ENCODE measurements at places on chromosomes 1 and 21.

DNA sequence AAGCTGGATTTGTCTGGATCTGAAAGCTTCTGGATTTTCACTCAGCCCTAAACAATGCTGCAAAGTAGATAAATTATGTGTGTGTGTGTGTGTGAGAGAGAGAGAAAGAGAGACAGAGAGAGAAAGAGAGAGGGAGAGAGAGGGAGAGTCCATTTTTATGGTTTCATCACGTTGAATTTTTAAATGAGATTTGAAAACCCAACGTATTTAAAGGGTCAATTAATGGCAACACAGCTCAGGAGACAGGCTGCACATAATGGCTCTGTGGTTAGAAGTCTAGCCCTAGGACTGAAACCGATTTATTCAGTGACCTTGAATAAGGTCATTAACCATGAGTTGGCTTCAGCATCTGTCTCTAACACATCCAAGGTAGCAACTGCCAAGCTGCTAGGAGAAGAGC lies 35.3 kb upstream of the FMN2 start:
- no peak for DNase-seq

DNA sequence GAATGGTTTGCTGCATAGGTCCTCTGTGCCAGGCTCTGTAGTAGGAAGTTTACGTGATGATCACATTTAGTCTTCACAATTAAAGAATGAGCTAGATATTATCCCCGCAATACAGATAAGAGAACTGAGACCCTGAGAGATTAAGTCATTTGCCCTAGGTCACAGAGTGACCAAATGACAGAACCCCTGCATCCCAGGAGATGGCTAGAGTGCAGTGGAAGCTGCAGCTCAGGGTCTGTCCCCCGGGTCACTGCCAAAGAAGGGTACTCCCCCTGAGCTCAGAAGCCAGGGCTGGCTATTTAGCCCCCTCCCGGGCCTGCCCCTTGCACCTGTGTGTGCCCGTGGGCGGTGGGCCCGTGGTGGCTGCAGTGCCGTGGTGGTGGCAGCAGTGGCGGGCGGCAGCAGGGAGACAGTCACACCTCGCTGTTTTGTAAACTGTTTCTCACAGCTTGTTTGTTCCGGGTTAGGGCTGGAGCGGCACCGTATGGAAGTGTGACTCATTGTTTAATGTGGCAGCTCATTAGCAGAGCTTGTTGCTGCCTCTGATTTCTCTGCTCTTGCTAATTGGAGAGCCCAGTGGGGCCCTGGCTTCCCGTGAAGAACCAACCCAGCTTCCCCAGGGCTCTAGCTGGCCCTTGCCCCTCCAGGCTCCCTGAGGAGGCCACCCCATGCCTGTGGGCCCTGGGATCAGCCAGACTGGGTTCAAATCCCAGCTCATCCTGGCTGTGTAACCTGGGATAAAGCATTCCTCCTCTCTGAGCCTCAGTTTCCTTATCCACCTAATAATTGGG lies 19.3 kb upstream of the FOXO6 start:
- no peak for DNase-seq

DNA sequence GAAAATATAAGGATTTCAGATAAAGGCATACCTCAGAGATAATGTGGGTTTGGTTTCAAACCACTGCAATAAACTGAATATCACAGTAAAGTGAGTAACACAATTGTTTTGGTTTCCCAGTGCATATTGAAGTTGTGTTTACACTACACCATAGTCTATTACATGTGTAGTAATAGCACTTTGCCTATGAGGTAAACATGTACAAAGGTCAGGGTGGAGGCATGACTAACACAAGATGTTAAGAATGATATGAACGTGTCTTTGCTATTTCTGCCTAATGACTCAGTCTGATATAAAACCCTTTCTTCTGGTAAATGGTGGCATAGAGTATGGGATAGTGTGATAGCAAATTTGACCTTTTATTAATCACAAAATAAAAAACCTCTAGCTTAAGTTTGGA lies 621.5 kb upstream of the ADGRL2 start:
- no peak for DNase-seq

DNA sequence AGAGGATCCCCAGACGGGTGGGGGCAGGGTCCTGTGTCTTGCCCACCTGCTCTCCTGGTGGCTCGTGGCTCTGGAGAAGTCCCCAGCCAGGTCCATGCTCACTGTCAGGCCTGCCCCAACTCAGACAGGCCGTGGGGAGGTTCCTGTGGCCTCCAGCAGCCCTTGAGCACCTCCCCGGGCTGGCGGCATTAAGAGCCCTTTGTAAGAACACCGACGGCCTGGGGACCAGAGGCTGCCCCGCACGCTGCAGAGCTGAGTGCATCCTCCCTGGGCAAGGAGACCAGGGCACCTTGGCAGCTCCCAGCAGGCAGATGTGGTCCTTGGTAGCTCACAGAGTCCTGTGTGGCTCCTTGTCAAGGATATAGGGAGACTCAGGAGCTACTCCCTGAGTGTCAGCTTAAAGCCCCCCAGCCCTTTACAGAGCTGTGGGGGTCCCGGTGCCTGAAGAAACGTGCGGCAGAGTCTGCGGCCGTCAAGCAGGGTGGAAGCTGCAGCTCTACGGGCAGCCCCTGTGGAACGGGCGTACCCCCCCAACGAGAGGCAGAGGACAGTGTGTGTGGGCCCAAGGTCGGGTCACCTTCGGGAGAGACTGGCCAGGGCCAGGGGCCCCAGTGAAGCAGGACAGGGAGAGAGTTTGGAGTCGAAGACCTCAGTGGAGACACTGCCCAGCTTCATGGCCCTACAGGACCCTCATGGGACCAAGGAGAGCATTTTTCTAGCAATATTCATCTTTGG lies 118.6 kb downstream of the PRDM16 start:
- DNase-seq, result no peak

DNA sequence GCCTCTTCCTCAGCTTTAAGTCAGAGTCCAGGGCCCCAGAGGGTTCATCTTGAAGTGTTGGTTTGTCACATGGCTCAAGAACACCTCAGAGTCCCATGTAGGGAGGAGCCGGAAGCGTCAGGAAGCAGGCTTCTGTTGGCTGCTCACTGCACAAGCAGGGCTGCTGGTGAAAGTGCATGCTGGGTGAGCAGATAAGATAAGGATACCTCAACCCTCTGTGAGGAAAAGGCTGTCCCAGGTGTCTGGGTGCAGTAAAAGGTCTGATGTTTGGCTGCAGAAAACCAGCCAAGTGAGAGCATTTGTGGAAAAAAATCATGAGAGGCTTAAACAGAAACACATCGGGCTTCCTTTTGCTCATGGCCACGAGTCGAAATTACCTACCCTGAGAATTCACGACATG lies 6.2 kb upstream of the TEX35 start:
- DNase-seq, result no peak

DNA sequence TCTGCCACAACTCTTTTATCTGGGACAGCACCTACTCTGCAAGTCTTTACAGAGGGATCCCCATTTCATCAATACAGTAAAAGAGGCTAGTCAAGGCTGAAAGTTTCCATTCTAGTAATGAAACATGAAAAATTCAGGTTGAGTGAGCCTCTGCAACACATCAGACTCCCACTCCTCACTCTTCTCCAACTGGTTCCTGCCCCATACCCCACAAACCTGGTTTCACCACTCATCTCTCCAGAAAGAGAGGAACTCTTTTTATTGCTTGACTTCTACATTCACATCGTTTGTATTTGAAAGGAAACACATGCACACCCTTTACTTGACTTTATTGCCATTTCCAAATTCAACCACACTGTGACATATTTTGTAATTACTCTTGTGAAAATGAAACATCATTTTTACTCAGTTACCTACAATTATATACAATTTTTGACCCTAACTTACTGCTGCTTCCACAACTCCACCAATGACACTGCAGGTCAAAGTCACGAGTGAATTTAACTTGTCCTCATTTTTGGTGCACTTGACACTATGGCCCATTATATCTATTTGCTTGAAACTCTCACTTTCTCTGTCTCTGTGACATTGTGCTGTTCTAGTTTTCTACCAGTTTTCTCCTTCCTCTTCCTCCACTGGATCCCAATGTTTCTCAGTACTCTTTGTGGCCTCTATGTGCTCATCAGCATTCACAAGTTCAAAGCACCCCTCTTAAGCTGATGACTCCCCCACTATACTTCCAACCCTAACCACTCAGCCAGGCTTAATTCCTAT lies 8.0 kb downstream of the STX6 start:
- DNase-seq, result no peak

- DNase-seq, result no peak
Observed at GRCh38 chr1:22258698-22259097, 115.8 kb upstream of the WNT4 start.

- DNase-seq, result no peak
Observed at GRCh38 chr1:225318706-225319575, 108.9 kb downstream of the LBR start.

GRCh38 chr1:3821447-3821846 lies 25.1 kb upstream of the LRRC47 start:
- DNase-seq, result no peak

DNA sequence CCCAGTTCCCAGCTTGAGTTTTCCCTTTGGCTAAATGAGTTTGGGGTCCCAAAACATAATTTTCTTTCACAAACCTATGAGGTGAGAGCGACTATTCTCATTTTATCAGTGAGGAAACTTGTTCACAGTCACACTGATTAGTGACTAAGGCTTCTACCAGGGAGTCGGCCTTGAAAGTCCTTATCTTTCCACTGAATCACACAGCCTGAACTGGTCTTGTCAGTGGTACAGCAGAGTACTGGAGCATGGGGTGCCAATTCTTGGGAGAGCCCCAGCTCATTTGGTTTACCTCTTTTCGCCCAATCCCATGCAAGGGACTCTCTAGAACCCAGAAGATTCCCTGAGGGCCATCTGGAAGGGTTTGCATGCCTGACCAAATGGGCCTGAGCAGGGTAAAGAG lies 16.9 kb downstream of the HSD3B2 start:
- DNase-seq, result no peak

DNA sequence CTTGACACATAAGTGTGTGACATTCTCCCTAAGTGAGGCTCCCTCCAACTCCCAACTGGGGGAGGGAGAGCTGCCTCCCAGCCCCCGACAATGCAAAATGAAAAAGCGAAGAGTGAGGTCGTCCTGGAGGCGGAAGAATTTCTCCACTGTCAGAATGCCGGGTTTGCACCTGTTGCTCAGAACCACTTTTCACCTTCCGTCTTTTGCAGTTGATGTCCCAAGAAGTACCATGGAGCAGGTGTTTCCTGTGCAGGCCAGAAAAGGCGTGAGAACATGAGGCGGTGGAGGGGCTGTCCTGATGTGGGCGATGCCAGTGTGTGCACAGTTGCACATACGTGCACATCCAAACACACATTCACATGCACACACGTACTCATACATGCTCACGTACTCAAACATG lies 158.6 kb upstream of the AJAP1 start:
- DNase-seq, result no peak

GRCh38 chr1:7786795-7787194 lies 2.7 kb downstream of the PER3 start:
- DNase-seq, result no peak

- no peak for DNase-seq
Observed at GRCh38 chr1:178796013-178796412, 71.0 kb downstream of the RALGPS2 start.

GRCh38 chr1:211606332-211606913 lies 27.5 kb upstream of the SLC30A1 start:
- no peak for DNase-seq

- no peak for DNase-seq
Observed at GRCh38 chr1:10989095-10989494, 23.4 kb upstream of the TARDBP start.

GRCh38 chr1:236794585-236795034 lies 482 bp upstream of the MTR start:
- no peak for DNase-seq

GRCh38 chr1:83573776-83574175 lies 425.2 kb downstream of the TTLL7 start:
- DNase-seq, result no peak

DNA sequence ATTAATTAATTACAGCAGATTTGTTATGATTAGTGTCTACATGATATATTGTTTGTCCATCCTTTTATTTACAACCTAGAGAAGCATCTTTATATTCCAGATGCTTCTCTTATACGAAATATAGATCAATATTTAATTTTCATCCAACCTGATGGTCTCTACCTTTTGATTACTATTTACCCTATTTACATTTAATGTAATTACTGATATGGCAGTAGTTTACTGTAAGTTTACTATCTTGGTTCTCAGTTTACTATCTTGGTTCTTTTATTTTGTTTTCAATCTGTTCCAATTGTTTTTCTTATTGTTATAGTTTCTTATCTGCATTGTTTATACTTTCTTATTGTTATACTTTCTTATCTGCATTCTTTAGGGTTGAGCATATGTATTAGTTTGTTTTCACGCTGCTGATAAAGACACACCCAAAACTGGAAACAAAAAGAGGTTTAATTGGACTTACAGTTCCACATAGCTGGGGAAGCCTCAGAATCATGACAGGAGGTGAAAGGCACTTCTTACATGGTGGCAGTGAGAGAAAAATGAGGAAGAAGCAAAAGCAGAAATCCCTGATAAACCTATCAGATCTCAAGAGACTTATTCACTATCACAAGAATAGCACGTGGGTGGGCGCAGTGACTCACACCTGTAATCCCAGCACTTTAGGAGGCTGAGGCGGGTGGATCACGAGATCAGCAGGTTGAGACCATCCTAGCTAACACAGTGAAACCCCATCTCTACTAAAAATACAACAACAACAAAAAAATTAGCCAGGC lies 28.9 kb downstream of the FAF1 start:
- DNase-seq, result no peak

DNA sequence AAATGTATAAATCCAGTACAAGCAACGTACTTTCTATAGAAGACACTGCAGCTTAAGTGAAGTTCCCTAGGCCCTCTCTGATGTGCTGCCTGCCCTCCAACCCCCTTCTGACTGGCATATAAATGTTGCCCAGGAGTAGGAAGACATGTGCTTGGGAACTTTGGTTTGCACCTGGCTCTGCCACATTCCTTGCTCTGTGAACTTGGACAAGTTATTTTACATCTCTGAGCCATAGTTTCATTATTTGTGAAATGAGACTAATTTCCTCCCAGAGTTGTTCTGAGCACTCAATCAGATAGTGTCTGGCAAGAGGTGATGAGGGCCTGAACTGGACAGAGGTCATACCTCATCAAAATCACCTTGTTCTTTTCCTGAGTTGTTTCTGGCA lies 3.5 kb upstream of the PHC2 start:
- no peak for DNase-seq

DNA sequence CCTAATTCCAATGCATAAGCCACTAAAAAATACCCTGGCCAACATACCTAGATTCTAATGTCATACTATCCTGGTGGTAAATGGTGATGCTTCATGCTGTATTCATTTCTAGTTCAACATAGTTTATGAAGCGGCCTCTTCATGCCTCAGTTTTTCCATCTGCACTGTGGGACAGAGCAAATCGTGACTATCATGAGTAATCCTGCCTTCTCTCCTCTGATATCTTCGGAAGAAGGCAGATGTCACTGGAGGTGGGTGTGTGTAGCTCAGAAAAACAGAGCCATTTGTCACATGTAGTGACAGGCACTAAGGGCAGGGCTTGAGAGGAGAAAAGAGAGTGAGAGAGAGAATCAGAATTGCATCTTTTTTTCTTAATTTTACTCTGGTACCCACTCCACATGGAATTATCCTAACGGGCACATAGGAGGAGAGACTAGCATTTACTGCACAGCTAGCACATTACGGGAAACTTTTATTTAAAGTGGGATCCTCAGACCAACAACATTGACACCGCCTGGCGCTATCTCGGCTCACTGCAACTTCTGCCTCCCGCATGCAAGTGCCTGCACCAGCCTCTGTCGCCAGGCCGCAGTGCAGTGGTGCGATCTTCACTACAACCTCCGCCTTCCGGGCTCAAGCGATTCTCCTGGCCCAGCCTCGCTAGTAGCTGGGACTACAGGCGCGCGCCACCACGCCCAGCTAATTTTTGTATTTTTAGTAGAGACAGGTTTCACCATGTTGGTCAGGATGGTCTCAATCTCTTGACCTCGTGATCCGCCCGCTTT lies 78.4 kb upstream of the KCNA3 start:
- no peak for DNase-seq
